ENCODE measurements at places on chromosomes 2 and 18. TPM values are rescaled to one million over a fixed set of nuclear protein-coding genes. Genes with fewer than 3 reads are reported as not detected.

The GPR45 gene
- total RNA-seq = not detected

GRCh38 chr2:159860581-159861310, 62.7 kb upstream of the CD302 start:
- H3K27me3 ChIP-seq = no peaks in the 10 kb centered on the region
- DNase-seq = no peak
- peaks cover 34% of the 10 kb centered on the region for H3K36me3 ChIP-seq

GRCh38 chr18:29494371-29494770, 1317.4 kb upstream of the CDH2 start:
- H3K27ac ChIP-seq = no peak overlapping the region
- DNase-seq = no peak
- no peaks in the 10 kb centered on the region for H3K27me3 ChIP-seq
- H3K4me3 ChIP-seq = no peak overlapping the region
- no peaks in the 10 kb centered on the region for H3K4me1 ChIP-seq
- no peaks in the 10 kb centered on the region for H3K36me3 ChIP-seq

DNA sequence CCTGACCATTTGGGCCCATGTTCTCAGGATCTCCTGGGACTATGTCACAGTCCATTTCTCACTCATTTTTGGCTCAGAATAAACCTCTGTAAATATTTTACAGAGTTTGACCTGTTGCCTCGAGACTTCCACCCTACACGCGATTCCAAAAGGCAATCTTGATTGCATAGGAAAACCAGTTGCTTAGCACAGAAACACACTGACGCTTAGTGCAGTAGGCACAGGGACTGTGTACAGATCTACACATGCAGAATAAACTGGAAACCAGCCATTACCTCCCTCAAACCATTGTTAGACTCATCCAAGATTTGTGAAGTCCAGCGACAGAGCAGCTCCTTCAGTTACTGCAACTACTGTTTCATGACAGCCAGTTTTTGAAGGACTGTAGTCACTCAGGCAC, 73.0 kb downstream of the NCKAP5 start:
- H3K27ac ChIP-seq = no peak overlapping the region
- H3K4me1 ChIP-seq = no peaks in the 10 kb centered on the region
- no peaks in the 10 kb centered on the region for H3K27me3 ChIP-seq
- H3K36me3 ChIP-seq = no peaks in the 10 kb centered on the region
- H3K4me3 ChIP-seq = no peak overlapping the region

The B3GNT2 gene
- total RNA-seq = 29.1 TPM

DNA sequence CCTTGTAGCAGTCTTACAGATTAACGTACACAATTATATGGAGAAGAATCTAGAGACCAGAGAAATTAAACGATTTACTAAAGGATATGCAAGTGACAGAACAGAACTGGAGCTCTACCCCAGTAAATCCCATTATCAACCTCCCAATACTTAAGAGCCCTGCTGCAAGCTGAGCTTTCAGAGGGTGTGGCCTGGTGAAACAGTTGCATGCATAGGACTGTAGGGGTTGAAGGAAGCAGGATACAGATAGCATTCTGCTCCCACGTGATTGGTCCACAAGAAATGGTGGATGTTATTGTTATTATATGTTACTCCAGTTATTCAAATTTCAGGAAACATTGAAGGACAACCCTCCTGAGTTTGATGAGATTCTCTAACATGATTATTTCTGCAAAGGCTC, 210.8 kb upstream of the THUMPD2 start:
- DNase-seq = no peak
- no peaks in the 10 kb centered on the region for H3K36me3 ChIP-seq
- H3K4me1 ChIP-seq = peaks cover 1% of the 10 kb centered on the region
- no peak overlapping the region for H3K4me3 ChIP-seq
- H3K27me3 ChIP-seq = no peaks in the 10 kb centered on the region
- H3K27ac ChIP-seq = no peak overlapping the region

GRCh38 chr18:73556904-73557303, 590.7 kb downstream of the FBXO15 start:
- no peak overlapping the region for H3K27ac ChIP-seq
- H3K36me3 ChIP-seq = no peaks in the 10 kb centered on the region

DNA sequence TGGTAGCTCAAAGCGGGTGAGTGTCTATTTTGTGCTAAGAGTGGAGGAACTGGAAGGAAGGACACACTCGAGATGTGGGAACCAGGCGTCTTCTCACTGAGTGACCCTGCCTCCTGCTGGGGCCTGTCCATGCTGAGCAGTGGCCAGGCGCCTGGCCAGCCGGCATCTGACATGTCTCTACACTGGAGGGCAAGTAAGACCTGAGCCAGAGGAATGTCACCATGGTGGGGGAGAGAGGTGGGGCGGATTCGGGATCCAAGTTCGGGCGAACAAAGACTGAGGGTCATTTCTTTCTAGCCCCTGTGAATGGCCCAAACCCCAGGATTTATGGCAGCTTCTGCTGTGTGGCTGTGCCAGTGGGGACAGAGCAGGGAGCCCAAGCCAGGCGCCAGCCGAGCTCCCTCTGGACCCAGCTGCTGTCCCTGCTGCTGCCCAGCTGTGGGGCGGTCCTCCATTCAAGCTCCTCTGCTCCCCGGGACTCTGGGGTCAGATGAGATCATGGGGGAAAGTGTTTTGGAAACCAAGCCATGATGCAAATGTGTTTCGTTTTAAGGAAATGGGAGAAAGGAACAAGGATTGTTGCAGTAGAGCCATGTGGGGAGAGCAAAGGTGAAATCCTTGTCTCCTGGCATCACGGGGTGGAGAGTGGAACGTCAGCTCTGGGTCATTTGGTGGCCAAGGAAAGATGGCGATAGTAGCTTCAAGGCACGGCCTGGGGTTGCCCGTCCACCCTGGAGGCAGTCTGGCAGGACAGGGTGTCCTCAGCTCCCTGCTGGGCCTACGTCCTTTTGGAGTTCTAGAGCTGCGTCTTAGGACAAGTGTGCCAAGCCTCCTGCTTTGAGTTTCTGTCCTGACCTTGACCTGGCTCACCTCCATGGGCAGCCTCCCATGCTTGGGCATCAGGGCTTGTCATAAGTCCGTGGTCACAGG, 8.1 kb downstream of the ACKR3 start:
- DNase-seq = no peak
- no peak overlapping the region for H3K27ac ChIP-seq
- no peaks in the 10 kb centered on the region for H3K36me3 ChIP-seq
- H3K4me1 ChIP-seq = no peaks in the 10 kb centered on the region

The MOCOS gene
- 0.25 TPM for total RNA-seq

GRCh38 chr2:25920786-25921415, 42.6 kb upstream of the ASXL2 start:
- H3K27me3 ChIP-seq = no peaks in the 10 kb centered on the region
- peaks cover 9% of the 10 kb centered on the region for H3K4me1 ChIP-seq
- no peak overlapping the region for H3K4me3 ChIP-seq

DNA sequence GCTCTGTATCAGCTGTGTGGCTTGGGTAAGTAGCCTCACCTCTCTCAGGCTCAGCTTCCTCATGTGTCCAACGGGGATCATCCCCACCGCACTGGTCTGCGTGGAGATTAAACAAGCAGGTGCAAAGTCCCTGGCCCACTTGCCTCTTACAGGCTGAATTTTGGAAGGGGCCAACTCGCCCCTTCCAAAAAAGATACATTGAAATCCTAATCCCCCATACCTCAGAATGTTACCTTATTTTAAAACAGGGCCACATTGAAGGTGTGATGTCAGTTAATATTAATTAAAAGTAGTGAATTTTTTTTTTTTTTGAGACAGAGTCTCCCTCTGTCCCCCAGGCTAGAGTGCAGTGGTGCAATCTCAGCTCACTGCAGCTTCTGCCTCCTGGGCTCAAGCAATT, 34.8 kb downstream of the TBC1D8 start:
- H3K27me3 ChIP-seq = no peaks in the 10 kb centered on the region
- H3K4me3 ChIP-seq = no peak overlapping the region
- H3K27ac ChIP-seq = no peak overlapping the region
- DNase-seq = no peak
- no peaks in the 10 kb centered on the region for H3K4me1 ChIP-seq
- H3K36me3 ChIP-seq = no peaks in the 10 kb centered on the region

- H3K4me3 ChIP-seq = no peak overlapping the region
- no peak for DNase-seq
- H3K4me1 ChIP-seq = peaks cover 1% of the 10 kb centered on the region
- H3K27ac ChIP-seq = no peak overlapping the region
- H3K36me3 ChIP-seq = peaks cover 71% of the 10 kb centered on the region
- H3K27me3 ChIP-seq = no peaks in the 10 kb centered on the region
These were observed 14.3 kb downstream of the ZNF142 start for GRCh38 chr2:218645126-218645525.

Data from activated CD4-positive, alpha-beta memory T cell treated with anti-CD3 and anti-CD28 coated beads, Interleukin-2, amount 10 ng/mL, durations not matched to agents 7 days and 5 days (primary cell).